NB4 (cell line): ENCODE measurements at places on chromosomes 2 and 18.

DNA sequence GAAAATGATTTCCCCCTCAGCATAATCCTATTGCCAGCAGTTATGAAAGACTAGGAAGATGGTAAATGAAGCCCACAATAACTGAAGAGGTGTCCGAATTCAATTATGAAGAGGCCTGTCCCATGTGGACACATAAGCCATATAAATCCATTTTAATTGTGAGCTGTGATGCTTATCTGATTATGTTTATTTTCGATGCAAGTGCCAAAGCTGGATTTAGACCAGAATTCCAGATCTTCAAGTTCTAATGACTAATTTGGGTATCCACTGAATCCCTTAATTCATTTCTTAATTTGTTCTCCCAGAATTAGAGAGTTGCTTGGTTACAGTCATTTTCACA is 24.5 kb downstream of the SPATS2L start:
- DNase-seq, result no peak

DNA sequence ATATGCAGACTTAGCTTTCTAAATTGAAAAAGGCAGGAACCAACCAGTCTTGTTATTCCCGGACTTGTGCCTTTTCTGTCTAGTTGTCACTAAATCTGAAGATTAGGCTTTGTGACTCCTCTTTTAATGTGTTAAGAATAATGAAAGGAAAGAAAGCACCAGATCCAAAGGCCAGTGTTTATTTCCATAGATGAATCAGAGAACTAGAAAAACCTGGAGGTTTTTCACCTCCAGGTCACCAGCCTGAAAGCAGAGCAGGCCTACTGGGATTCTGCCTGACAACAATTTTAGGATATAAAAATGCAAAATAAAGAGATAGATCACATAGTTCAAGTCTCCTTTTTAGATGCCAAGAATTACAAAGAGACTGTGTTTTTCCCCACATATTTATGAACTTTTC is 160.4 kb downstream of the GULP1 start:
- no peak for DNase-seq

DNA sequence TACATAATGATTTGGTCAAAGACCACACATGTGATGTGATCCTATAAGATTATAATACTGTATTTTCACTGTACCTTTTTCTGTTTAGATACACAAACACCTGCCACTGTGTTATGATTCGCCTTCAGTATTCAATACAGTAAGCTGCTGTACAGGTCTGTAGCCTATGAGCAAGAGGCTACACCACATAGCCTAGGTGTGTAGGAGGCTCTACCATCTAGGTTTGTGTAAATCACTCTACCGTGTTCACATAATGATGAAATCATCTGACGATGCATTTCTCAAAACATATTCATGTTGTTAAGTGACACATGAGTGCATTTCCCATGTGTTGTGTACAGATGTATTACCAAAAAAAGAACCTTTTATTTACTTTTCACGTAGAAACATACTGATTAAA is 74.5 kb downstream of the USP40 start:
- no peak for DNase-seq

- no peak for DNase-seq
These were observed 341.1 kb downstream of the ARL6IP6 start for GRCh38 chr2:153059338-153060052.

DNA sequence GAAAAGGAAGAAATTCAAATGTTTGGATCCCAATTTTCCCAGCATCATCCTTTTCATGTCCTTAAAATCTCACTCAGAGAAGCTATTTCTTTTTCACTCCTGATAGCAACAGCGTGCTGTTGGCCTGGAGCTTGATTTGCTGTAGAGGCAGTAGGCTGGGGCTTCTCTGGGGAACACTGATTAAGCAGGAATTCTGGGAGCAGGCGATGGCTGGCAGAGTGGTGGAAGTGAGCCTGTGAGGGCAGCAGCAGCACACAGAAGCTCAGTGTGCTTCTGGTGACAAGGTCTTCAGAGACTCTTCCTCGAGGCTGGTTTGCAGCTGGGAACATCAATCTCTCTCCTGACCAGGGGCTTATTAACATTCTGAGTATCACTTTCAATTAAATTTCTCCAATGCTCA is 284.6 kb downstream of the DPP10 start:
- no peak for DNase-seq

GRCh38 chr18:33577685-33578517 is at the start of gene ASXL3:
Gene ASXL3, plus strand, starts transcription at chr18:33578219. Its CDS starts 413 bp downstream, at chr18:33578632.
- no peak for DNase-seq

DNA sequence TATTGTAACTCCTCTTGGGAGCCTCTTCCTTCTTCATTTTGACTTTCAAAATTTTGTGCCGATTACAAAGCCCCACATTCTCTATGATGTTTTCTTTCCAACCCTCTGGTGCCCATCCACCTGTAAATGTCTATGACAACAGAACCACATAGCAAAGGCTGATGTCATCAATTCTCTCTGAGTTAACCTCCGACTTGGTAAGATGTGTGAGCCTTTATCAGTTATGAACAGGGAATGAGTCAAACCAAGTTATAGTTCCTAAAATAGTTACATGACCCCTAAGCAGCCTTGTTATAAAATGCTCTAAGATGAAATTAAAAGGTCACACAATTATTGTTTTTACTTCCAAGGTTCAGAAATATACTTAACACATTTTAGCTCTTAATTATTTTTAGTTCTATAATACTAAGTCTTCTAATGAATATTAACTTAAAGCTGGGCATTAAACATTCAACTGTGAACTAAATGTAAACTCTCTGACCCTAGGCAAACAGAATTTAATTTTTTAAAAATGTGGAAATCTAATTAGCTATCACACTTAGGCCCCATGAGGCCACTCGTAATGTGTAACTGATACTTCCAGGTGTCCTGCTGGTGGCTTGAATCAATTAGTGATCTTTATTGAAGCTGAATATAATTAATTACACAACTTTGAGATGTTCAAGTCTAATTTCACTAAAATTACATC is 102.3 kb upstream of the CYRIA start:
- DNase-seq, result no peak
